ENCODE measurements at places on chromosomes 11 and 22.

GRCh38 chr22:47575291-47575690, 812.8 kb downstream of the TBC1D22A start:
- no peak for DNase-seq

DNA sequence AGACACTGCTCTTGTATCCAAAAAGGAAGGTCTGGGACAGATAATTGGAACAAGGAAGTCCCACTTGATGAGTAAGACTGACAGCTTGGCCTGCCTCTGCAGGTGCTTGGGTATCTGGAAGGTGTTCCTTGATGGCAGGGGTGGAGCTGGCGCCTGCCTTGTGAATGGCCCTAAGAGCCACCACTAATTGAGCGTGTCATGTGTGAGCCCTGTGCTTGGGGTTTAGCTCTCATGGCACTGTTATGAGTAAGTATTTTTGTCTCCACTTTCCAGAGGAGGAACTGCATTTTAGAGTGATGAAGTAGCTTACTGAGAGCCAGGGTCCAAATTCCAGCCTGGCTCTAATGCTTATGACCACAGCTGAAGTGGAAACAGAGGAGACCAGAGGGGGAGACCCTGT, 71.2 kb upstream of the NECTIN1 start:
- DNase-seq: no peak

GRCh38 chr11:110207123-110207522, 89.3 kb downstream of the RDX start:
- no peak for DNase-seq

GRCh38 chr11:116502641-116503061, 270.1 kb downstream of the BUD13 start:
- no peak for DNase-seq

- DNase-seq: peak; percentile 30
These were observed at the start of gene ST3GAL4 for GRCh38 chr11:126355324-126355925. Gene ST3GAL4, plus strand, starts transcription at chr11:126355686. Its CDS starts 50,470 bp downstream, at chr11:126406156.
